ENCODE measurements at places on chromosomes 12 and 14.
A peak's percentile ranks its signal among the peaks of the same experiment; 100 is the strongest.

- no peak for DNase-seq
Measured at GRCh38 chr12:69578283-69578682, 7.0 kb upstream of the CCT2 start.

DNA sequence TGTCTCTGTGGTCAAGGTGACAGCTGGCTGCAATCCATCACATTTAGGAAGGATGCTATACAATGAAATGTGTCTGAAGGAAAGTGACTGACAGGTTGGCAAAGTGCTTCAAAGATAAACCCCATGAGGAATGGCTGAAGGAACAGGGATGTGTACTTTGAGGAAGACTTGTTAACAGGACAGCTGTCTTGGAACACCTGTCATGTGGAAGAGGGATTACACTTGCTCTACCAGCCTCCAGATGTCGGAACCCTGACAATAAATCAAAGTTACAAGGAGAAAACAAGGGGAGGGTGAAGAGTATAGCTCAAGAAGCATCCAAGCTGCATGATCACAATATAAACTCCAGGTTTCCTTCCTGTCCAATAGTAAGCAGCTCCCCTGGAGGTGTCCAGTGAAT is 147.8 kb upstream of the TMCC3 start:
- no peak for DNase-seq

DNA sequence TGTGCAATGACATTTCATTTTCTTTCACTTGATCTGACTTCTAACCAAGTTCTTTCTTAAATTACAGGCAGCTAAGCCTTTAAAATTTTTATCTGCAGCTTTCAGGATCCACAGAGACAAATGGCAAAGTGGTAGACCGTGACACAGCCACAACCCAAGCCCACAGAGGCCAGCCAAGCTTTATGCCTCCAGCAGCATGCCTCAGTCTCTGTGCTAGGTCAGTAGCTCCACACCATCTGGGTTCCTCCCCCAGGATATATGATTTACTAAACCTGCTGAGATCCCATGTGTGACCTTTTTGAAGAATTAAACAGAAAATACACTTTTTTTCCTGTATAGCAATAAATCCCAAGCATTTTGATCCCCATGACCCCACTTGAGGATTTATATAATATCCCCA is 290.4 kb upstream of the CAND1 start:
- no peak for DNase-seq

DNA sequence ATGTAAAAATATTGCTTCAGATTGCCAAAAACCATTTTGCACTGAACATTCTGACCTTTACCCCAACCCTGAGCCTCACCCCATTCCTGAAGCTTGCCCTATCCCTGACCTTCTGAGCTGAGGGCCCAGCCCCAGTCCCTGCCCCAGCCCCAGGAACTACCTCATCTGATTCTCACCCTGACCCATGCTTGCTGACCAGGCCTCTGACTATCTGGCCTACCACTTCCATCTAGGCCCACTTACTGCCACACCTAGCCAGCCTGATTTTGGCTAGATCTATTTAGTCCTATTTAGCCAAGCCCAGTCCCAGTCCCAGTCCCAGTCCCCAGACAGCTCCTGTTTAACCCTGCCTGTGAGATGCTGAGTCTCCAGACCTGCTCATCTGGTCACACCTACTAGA is 33.6 kb downstream of the OR10P1 start:
- DNase-seq = no peak

DNA sequence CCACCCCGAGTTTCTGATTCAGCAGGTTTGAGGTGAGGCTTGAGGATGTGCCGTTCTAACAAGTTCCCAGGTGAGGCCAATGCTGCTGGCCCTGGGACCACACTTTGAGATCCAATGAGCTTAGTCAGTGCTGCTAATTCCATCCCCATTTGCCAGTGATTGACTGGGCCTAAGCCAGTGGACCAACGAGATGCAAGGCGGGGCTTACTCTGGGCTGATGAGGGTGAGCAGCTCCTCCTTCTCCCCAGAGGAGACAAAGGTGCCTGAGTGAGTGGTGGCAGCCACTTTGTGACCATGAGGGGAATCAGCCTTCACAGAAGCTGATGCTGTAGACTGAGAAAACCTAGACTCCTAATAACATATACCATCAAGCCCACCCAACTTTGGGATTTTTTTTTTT is 23.1 kb upstream of the HNF1A start:
- no peak for DNase-seq

DNA sequence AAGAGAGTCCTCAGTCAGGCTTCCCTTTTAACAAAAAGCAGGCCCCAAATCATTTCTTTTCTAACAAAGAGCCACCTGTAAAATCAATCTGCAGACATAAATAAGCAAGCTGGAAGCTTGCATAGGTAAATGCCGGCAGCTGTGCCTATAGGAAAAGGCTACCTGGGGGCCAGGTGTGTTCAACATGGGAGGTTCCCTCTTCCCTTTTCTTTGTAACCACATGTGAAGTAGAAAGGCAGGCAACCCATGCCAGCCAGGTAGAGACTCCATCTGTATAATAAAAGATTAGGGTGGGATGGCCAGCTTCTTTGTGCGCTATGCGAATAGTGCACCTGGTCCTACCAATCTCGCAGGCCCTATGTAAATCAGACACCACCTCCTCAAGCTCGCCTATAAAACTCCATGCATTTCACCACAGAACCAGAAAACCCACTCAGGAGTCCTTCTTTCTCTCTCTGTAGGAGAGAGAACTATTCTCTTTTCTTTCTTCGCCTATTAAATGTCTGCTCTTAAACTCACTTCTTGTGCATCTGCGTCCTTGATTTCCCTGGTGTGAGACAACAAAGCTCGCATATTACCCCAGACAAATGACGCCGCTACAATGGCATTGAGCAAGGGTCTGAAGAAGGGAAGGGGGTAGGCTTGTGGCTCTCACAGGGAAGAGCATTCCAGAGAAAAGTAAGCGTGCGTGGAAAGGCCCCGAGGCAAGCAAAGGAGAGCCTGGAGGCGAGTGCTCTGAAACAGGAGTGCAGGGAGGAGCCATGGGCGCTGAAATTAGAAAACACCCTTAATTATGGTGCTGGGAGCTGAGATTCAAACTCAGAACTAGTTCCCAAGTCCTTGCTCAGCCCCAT is 67.2 kb downstream of the TTC9 start:
- peak; percentile 96 for DNase-seq

DNA sequence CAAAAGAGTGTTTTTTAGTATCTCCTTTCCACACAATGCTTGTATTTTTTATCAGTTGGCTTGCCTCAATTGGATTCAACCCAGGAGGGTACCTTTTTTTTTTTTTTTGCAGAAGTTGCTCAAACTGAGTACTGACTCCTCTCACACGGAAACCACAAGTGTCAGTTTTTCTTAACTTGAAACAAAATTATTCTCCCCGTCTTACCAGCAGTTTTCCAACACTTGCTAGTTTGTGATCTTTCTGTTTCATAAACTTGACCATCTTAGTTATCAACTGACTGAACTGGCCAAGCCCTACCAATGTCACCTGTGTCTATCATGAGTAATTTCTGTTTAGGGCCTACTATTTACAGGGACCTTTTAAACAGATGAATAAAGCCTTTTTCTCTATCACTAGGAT is 34.1 kb upstream of the ITPR2 start:
- no peak for DNase-seq

DNA sequence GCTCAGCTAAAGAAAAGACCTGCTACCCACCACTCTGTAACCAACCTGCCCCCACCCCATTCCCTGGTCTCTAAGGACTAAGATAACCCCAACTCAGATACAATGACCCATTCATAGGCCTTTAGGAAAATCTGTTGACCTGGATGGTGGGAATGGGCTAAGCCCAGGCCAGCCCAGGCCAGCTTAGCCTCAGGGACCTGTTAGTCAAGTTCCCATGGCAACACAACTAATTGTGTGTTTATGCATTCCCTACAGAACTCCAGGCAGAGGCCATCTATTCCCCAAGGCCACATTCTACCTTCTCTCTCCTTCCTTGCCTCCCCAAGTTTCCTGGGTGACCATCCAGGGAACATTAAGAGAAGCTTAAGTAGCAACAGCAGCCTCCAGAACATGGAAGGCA is 16.1 kb upstream of the KRT8 start:
- no peak for DNase-seq

GRCh38 chr12:106819991-106820390 is 45.5 kb downstream of the RIC8B start:
- DNase-seq = no peak

DNA sequence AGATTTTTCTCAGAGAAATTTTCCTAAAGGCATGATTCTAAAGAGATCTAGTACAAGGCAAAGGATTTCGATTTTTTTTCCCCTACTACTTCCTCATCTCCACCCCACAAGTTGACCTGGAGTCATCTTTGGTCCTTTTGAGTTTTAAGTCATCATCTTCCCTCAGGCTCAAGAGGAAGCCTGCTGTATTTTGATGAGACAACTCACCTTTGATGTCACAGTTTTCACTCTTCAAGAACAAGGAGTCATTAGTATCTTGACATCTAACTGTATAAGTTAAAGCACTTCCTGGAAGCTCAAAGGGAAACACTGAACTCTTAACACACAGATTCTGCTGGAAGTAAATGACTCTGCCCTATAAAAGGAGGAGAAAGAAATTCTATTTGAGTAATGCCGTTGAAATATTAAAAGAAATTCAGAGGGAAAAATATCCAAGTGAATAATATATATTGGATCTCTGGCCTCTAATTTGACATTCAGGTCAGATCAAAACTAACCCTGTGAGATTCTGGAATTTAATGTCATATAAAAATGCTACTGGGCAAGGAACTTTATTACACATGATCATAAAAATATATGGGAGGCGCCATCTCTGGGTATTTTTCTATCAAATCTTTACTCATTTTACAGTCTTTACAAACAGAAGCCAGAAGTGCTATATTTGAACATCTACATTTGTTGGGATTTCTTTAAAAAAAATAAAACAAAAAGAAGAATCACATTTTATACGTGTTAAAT is 435.0 kb downstream of the NRXN3 start:
- DNase-seq = no peak

Data from NCI-H2081 (cell line).